ENCODE measurements at places on chromosomes 1 and 21.

GRCh38 chr1:83693427-83694126, 305.4 kb downstream of the TTLL7 start:
- DNase-seq: no peak

DNA sequence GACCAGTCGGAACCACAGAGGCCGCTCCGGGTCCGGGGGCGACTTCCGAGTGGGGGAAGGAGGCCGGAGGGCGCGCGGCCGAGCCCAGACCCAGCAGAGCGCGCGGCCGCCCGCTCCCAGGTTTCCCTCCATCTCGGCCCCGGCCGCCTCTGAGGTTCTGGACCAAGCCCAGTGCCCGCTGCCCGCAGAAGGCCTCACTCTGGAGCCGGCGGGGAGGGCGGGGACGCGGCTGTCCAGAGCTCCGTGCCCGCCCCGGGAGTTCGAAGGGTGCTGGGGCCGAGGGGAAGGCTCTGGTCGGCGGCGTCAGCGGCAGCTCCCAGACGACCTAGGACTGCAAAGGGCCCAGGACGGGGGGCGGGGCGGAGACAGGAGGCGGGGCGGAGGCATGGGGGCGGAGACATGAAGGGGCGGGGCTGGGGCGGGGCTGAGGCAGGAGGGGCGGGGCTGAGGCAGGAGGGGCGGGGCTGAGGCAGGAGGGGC, 48.0 kb upstream of the SLC19A1 start:
- DNase-seq: peak; percentile 18

DNA sequence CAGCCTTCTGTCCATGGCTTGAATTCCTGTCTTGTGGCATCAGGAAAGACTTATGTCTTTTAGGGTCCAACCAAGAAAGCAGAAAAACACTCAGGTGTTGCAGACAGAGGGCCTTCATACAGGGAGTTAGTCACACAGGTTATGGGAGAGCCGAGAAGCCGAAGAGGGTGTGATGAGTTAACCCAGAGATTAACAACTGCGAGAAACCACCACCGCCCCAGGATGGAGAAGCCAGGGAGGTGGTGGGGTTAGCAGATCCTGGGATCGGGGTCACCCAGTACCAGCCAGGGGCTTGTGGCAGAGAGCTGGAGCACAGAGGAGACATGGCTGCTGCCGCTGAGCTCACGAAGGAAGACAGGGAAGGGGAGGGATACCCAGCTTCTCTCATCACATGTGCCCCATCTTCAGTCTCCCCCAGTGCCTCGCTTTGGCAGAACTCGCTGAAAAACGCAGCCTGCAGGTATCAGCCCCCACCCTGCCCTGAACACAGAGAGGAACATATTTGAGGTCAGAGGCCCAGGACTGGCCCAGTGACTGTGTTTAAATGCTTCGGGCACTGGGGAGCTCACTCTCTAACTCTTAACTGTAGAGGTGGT, 58.7 kb downstream of the RUNX3 start:
- DNase-seq: no peak

DNA sequence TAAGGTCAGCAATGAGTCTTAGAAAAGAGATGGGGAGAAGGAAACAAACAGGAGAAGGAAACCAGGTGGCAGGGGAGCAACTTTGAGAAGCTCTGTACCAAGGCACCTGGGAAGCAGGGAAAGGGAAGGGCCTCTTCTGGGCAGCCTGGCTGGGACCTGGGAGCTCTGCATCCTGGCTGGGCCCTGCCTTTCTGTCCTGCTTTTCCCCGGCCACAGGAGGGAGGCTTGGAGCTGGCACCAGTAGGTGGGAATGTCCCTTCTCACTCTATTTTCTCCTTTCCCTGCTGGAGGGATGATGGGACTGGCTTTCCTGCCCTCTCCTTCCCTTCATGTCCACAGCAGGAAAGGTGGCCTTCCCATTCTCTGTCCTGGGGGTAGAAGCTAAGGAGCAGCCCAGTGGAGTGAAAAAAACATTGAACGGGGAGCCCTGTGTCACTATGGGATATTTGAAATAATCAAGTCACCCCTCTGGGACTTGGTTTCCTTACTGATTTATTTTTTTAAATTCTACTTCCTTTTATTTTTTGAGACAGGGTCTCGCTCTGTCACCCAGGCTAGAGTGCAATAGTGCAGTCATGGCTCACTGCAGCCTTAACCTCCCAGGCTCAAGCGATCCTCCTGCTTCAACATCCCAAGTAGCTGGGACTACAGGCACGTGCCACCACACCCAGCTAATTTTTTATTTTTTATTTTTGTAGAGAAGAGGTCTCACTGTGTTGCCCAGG, 5.1 kb upstream of the NES start:
- no peak for DNase-seq

- DNase-seq: no peak
Observed at GRCh38 chr21:33201956-33202355, 27.8 kb upstream of the IFNAR2 start.

GRCh38 chr1:78176448-78176847, 130.7 kb downstream of the GIPC2 start:
- peak; percentile 91 for DNase-seq

- no peak for DNase-seq
Observed at GRCh38 chr1:232966663-232967062, 16.3 kb downstream of the NTPCR start.

- no peak for DNase-seq
Observed at GRCh38 chr1:61297887-61298286, 215.5 kb downstream of the NFIA start.

DNA sequence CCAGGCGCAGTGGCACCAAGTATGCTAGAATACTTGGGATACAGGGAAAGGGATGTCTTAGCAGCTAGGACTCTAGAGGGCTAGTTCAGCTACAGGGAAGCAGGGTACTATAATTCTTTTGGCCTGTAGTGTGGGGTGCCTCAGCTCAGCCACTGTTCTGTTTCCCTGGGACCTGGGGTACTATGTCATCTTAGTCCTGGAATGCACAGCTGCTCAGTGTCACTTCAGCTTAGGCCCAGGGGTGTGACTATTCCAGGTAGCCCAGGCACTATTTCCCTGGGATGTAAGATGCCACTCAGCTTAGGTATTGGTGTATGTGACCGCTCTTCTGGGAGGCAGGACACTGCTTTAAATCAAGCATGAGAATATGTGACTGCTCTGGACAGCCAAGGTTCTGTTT, 34.1 kb downstream of the RGSL1 start:
- no peak for DNase-seq

GRCh38 chr1:56578963-56579875, at the start of gene PLPP3:
TSS of gene PLPP3 (minus strand) at chr1:56579563. CDS start at chr1:56579016, 547 bp downstream.
- peak; percentile 95 for DNase-seq

DNA sequence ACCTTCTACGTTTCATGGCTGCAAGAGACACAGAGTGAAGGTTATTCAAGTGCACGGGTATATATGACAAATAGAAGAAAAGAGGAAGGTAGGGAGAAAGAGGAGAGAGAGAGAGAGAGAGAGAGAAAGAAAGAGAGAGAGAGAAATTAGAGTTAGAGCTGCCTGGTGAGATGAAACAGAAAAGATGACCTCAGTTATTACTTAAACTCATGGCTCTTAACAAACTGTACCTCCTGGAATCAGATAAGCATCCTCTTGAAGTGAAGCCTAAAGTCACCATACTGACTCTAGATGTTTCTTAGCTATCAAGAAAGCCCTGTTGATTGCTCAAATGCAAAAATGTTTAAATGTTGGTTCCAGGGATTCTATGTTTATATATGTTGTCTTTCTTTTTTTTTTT, 597.7 kb upstream of the ZP4 start:
- DNase-seq: peak; percentile 7

GRCh38 chr1:29687166-29687565, 450.8 kb downstream of the PTPRU start:
- no peak for DNase-seq

GRCh38 chr1:218591966-218592365, 246.8 kb downstream of the TGFB2 start:
- no peak for DNase-seq
